ENCODE measurements at places on chromosomes 7 and 10. TPM values are rescaled to one million over a fixed set of nuclear protein-coding genes. Genes with fewer than 3 reads are reported as not detected.

PAPSS2 gene
- polyA plus RNA-seq: 87.6 TPM

ECHDC3 gene
- 9.2 TPM for polyA plus RNA-seq

EPHA1 gene
- polyA plus RNA-seq: 10.2 TPM

ASIC3 gene
- polyA plus RNA-seq: 3.0 TPM

DRGX gene
- polyA plus RNA-seq: 0.42 TPM

CYP2E1 gene
- polyA plus RNA-seq: not detected

TTYH3 gene
- 21.3 TPM for polyA plus RNA-seq

OPN1SW gene
- polyA plus RNA-seq: not detected

HYAL4 gene
- not detected for polyA plus RNA-seq

MCM10 gene
- polyA plus RNA-seq: 3.2 TPM

ACSM6 gene
- not detected for polyA plus RNA-seq

EFCAB10 gene
- polyA plus RNA-seq: 0.13 TPM

FBXO24 gene
- 0.46 TPM for polyA plus RNA-seq

STEAP2 gene
- 2.4 TPM for polyA plus RNA-seq

PTPRN2 gene
- polyA plus RNA-seq: 5.5 TPM
